ENCODE measurements at places on chromosomes 5 and 9. TPM values are rescaled to one million over a fixed set of nuclear protein-coding genes. Genes with fewer than 3 reads are reported as not detected.

DNA sequence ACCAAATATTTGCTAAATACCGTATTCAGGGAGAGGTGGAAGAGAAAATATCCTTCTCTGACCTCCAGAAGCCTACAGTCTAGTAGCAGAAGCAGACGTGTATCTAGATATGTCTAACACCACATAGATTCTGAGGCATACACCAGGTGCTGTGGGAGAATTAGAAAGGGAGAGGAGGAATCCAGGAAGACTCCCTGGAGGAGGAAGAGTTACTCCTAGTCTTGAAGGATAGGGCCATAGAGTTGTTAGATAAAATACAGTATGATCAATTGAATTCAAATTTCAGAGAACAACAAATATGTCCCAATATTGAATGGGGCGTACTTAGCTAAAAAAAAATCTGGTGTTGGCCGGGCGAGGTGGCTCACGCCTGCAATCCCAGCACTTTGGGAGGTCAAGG is 58.7 kb downstream of the TMOD1 start:
- DNase-seq, result no peak

GRCh38 chr5:164302533-164303235 is 797.3 kb downstream of the MAT2B start:
- peak; percentile 42 for DNase-seq

- peak; percentile 84 for DNase-seq
Measured at GRCh38 chr9:110443146-110443865, 105.6 kb upstream of the TXNDC8 start.

DNA sequence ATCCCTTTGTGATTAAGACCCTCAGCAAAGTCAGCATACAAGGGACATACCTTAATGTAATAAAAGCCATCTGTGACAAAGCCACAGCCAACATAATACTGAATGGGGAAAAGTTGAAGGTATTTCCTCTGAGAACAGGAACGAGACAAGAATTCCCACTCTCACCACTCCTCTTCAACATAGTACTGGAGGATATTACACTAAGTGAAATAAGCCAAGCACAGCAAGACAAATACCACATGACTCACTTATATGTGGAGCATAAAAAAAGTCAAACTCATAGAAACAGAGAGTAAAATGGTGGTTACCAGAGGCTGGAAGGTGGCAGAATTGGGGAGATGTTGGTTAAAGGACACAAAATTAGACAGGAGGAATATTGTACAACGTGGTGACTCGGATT is 118.1 kb upstream of the NFIL3 start:
- peak; percentile 55 for DNase-seq

- DNase-seq, result no peak
Measured at GRCh38 chr5:139273322-139273571, 20.3 kb upstream of the MATR3 start.

GRCh38 chr5:117690612-117691011 is 1116.0 kb upstream of the SEMA6A start:
- DNase-seq, result no peak

Gene GHR
- 1.1 TPM for total RNA-seq

DNA sequence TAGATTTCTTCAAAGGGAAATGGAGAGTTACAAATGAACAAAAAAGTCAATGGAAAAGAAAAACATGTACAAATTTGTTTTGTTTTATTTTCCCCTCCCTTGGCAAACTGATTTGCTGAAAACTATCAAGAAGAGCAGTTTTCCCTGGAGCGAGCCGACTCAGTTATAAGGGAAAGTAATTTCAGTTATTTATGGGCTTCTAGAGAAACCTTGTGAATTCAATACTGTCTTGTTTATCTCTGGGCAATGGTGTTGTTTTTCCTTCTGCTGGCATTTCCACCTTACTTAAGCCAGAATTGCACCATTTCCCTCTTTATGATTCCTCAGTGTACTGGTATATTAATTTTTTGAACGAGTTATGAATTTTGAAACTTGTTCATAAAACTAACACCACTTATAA is 1163.6 kb downstream of the CDH12 start:
- DNase-seq, result no peak

Gene PNPLA7
- under 0.01 TPM for total RNA-seq

DNA sequence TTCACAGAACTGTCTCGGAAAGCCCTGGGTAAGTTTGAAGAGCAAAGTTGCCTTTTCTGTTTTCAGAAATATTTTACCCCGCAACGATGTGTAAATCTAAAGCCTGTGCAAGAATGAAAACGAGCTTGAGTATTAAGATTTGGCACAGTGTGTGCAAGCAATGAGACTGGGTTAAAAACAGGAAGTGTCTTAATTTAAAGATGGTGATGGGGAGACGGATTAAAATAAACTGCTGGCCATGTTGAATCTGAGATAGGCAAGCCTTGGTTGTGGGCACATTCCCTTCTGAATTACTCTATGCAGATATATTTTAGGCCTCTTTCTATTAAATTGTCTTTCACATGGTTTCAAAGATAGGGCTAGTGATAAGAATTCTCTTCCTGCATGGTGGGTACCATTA is 294.2 kb upstream of the DMRT1 start:
- DNase-seq, result no peak

Gene ARL14EPL
- not detected for total RNA-seq
